Stimulated activated CD4-positive, alpha-beta T cell treated with anti-CD3 and anti-CD28 coated beads, TNF-alpha, amount 100 ng/mL, for 24 hours (primary cell): ENCODE measurements at places on chromosomes 7 and 10.

GRCh38 chr7:571096-571717 is 51.6 kb upstream of the PDGFA start:
- no peak for DNase-seq

DNA sequence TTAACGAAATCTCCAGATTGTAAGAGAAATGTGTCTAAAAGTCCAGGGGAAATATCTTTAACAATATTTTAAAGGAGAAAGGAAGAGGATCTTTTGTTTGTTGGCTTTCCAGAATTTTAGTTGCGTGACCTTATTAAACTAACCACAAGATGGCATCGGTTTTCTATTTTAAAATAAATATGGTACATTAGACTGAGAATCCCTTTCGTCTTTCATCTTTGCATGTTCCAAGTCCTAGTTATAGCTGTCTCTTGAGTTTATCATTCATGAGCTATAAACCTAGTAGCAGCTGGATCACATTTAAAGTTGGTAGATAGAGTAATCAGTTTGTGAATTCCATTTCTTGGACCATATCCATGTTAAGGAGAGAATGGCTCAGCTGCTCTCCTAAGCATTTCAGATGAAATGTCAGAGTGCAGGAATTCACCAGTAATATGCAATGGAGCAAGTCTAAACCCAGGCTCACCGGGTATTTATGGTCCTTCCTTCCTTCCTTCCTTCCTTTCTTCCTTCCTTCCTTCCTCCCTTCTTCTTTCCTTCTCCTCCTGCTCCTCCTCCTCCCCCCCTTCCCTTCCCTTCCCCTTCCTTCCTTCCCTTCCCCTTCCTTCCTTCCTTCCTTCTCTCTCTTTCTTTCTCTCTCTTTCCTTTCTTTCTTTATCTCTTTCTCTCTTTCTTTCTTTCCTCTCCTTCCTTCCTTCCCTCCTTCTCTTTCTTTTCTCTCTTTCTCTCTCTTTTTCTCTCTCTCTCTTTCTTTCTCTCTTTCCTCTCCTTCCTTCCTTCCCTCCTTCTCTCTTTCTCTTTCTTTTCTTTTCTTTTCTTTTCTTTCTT is 57.8 kb upstream of the RAB18 start:
- no peak for DNase-seq

GRCh38 chr10:122116331-122116730 is 127.4 kb downstream of the TACC2 start:
- DNase-seq, result no peak

DNA sequence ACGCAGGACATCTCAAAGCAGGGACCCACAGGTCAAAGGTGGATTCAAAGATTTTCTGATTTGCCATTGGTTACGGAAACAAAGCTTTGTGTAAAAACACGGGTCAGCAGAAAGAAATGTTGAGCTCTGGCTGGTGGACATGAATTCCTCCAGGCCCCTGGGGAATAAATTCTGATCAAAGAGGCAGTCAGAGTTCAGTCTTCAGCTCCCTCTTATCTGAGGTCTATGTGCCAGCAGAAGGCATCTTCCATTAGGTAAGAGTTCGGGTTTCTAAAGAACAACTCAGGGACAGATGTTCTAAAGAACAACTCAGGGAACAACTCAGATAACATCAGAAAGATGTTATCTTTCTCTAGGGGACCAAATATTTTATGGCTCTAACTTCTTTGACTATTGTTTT is 64.9 kb upstream of the PALS2 start:
- no peak for DNase-seq

- DNase-seq, result no peak
Measured at GRCh38 chr7:117152213-117153007, 170.4 kb downstream of the WNT2 start.
